ENCODE measurements at places on chromosomes 7 and 10.

GRCh38 chr7:17109020-17109419, 189.4 kb upstream of the AHR start:
- DNase-seq: no peak

DNA sequence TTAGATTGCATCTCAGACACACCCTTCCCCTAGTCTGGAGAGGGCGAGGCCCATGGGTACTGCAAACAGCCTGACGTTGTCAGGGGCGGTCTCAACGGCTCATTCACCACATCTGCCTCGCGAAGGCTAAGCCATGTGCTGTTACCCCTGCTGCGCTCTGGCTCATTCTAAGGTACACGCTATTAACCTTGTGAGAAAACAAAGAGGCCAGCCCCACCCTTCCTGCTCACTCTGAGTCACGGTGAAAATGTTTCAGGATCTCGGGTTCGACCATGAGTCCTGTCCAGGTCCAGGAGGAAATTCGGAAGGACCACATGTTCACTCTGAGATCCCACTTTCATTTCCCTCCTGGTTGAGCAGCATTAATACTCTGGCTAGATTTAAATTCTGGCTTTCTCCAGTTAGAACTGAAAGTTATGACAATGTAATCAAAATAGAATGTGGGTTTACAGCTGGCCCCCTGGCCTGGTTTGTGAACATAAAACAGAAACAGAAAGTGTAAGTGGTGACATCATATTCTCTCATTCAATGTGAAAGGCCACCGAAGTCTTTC, 55.2 kb downstream of the EGFR start:
- peak; percentile 62 for DNase-seq

GRCh38 chr10:29256586-29256985, 32.3 kb upstream of the LYZL1 start:
- no peak for DNase-seq

DNA sequence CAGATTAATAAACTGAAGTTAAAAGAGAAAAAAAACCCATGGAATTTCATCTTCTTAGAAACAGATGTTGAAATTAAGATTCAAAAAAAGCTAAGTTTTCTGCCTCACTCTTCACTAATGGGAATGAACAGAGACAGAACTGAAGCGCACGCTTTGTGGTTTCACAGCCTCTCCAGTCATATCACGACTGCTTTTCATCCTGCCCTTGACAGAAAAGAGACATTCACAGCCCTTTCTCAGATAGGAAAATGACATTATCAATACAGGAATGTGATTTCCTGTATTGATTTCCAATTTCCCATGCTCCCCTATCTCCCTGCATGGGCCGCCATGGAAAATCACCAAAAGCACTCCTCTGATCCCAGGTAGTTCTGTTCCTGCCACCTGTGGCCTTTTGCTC, 108.2 kb downstream of the PFKFB3 start:
- DNase-seq: no peak

DNA sequence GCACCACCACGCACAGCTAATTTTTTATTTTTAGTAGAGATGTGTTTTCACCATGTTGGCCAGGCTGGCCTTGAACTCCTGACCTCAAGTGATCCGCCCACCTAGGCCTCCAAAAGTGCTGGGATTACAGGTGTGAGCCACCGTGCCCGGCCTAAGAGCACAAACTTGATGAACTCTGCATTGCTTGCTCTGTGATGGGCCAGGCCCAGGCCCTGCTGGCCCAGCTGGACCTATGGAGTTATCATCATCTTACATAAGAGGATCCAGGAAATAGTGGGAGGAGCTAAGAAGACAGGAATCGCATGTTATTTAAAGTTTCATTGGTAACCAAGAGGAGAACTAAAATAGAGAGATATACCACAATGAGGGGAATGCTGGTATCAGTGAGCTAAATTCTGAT, 86.9 kb downstream of the DAGLB start:
- no peak for DNase-seq

GRCh38 chr7:85184599-85185423, 2.0 kb downstream of the SEMA3D start:
- no peak for DNase-seq

- no peak for DNase-seq
Observed at GRCh38 chr7:113891031-113891350, 27.8 kb downstream of the PPP1R3A start.

GRCh38 chr7:45597286-45597984, 23.3 kb downstream of the ADCY1 start:
- peak; percentile 7 for DNase-seq

DNA sequence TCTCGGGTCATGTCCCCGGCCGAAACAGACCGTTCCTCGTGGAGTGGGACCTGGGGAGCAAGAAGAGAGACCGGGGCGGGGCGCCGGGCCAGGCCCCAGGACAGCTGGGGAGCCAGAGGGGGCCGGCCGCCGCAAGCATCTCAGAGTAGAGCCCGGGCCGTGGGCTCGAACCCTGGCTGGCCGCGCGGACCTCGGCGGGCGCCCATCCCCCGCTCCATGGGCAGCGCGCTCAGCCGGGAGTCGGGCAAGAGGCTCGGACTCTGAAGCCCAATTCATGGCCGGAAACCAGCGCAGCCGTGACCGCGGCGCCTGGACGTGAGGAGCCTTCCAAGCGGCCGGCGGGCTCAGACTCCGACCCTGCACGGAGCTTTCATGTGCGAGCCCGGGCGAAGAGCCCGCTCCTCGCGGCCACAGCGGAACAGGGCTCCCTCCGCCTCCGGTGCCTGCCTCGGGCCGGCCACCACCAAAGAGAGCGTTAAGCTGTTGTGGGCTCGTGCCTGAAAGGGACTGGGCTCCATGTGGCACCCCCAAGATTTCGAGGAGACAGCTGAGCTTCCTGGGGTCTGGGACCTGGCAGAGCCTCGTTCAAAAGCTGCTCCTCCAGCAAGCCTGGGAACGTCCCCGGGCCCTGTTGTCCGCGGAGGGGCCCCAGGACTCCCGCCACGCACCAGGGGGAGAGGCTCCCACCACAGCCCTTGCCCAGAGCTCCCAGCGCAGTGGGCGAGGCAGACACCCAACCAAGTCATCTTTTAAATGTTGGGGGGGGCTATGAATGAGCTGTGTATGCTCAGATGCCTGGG, 757 bp upstream of the GRID1 start:
- no peak for DNase-seq

GRCh38 chr10:58773944-58774343, 261.3 kb downstream of the BICC1 start:
- no peak for DNase-seq

DNA sequence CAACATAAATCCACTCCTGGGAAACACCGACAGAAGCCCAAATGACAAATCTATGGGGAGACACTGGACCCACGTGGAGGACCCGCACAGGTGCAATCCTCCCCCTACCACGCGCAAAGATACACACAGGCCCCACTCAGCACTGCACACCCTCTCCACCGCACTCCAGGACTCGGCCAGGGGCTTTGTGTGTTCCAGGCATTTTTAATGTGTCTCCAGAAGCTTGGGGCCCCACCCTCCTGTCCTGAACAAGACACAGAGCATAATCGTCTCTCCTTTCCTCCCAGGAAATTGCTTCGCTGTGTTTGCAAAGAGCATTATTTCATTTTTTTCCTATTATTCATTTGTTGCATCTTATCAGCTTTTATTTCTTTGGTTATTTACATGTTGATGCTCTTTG, 82.8 kb downstream of the GLI3 start:
- no peak for DNase-seq

DNA sequence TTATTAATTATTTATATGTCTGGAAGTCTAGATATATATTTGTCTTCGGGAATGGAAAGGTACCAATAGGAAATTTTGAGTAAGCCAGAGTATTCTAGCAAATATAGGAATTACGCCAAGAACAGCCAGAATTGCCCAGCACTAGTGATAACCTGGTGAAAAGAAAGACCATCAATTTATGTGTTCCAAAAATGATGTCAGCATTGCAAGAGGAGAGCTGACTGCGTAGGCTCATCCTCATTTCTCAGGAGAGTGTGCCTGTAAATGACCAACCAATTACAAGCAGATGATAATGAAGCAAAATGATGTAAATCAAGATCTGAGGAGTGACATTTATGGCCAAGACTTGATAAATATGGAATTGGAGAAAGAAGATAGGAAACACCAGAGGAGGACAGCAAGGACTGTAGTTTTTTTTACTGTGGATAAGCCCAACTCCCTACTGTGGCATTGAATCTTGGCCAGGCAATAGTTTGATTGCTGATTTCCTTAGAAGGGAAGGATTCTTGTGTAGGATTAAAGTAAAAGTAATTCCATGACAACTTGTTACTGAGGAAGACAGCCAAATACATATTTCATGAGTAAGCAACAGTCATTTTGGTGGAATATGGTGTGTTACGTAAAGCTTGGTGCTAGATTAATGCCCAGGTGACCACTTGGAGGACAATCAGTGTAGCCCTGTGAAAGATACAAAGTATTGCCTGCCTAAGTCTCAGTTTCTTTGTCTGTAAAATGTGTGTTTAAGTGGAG, 590.8 kb downstream of the AUTS2 start:
- DNase-seq: no peak

DNA sequence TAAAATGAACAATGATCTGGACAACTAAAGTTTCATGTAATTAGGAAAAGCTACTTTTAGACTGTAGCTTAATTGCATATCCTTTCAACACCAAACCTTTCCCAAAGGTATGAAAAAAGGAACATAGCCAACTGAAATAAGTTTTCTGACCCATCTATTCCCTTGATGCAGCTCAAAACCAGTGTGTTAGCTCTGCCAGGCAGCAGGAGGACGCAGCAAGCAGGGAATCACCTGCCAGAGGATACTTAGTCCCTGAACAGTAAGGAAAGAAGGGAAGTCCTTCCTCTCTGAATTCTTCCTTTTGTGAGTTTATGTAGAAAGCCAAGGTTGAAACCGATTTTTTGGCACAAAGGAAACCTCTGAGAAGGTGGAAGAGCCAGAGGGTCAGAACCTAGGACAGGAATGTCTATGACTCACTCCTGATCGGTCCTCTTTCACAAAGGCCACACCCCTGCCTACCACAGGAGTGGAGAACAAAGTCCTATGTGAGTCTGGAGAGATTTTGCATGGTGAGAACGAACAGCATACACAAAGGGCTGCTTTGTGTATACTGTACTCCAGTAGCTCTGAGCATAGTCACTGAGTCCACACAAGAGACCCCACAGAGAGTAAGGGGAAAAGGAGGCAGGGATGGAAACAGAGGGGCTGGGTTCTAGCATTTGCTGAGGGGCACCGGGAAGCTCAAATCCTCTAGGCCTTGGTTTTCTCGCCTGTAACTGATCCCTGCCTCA, 68.8 kb upstream of the GSDME start:
- peak; percentile 26 for DNase-seq

- no peak for DNase-seq
Observed at GRCh38 chr10:107450056-107450455, 285.6 kb upstream of the SORCS1 start.

DNA sequence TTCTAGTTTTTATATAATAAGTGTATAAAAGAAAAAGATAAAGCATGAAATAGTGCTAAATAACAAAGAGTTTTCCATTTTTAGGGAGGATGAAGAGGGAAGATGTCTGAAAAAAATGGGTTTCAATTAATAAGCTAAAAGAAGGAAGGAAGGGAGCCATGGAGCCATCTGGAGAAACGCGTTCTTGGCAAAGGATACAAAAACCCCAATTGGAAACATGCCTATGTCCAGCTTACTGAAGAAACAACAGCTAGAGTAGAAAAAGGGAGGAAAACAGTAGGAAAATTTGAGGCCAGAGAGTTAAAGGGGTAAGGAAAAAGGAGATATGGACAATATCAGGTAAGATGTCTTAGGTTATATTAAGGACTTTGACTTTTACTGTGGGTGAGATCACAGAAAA, 416.2 kb upstream of the GHITM start:
- DNase-seq: no peak

DNA sequence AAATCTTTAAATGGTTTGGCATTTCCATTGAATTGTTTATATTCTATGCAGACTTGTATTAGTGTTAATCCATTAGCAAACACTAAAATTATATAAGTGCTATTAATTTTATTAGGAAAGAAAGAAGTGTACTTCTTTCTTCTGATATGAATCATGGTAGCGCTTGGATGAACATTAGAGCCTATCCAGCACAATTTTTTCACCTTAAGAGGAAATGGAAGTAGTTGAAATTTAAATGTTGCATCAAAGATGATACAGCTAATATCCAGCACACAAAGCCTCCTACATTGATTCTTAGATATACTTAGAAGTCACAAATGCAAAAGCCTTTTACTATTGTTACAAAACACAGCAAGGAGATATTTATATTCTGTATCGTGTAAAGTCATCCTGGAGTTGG, 174.5 kb downstream of the AHR start:
- DNase-seq: no peak

GRCh38 chr10:22669163-22669711, 45.1 kb downstream of the PIP4K2A start:
- DNase-seq: no peak

- DNase-seq: peak; percentile 53
Observed at GRCh38 chr10:3043512-3044368, 23.6 kb upstream of the PFKP start.

GRCh38 chr7:71535616-71536015, 403.7 kb downstream of the GALNT17 start:
- no peak for DNase-seq

DNA sequence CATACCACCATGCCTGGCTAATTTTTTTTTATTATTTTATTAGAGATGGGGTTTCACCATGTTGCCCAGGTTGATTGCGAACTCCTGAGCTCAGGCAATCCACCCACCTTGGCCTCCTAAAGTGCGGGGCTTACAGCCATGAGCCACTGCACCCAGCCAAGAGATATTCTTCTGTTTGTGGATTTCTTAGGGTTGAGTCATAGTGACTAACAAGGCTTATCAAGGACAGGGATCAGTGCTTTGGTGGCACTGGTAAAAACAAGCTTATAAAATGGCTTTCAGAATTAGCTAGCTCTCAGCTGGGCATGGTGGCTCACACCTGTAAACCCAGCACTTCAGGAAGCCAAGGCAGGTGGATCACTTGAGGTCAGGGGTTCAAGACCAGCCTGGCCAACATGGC, 122.4 kb downstream of the ZNF248 start:
- DNase-seq: no peak

- no peak for DNase-seq
Observed at GRCh38 chr7:77954773-77955555, 156.4 kb downstream of the PHTF2 start.

DNA sequence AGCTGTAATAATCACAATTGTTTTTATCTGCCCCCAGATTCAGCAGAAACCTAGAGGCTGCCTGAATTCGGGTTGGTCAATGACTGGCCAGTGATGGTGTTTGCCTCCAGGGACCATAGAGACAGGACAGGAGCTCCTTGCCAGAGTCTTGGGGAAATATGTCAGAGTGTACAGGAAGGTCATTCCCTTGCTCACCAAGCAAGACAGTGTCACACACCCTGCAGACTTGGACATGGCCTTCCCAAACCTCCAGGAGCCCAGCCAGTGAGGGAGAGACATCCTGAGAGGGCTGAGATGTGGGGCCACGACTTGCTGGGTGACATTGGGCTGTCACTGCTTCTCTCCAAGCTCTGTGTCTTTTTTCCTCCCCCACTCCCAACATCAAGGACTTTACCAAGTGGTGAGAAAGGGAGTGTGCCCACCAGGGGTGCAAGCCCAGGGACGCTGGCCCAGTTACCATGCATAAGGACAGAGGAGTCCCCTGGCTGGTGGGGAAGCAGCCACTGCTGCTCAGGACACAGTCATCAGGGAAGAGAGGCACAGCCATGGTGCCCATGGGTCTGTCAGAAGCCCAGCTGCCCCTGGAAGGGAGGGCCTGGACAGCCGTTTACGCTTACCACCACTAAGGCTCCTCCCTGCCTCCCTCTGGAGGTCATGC, 25.3 kb upstream of the C10orf53 start:
- no peak for DNase-seq
